ENCODE measurements at places on chromosomes 3 and 15.

GRCh38 chr3:151307131-151307530 lies 9.5 kb downstream of the GPR87 start:
- no peak for DNase-seq

DNA sequence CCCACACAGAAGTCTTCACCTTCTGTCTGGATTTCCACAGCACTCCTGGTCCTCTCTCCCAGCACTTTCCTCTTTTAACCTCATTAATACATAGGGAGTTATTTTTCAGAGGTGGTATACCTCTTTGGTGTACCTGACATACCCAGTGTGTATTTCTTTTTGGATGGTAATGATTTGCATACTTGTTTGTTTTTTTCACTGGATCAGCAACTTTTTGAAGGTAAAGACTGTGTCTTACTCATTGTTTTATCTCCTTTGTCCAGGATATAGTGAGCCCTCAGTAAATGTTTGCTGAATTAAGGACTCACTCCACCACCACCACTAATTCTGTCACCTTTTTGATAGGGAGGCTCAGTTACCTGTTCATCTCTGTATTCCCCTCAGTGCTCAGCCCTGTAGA lies 52.1 kb downstream of the SACM1L start:
- DNase-seq, result no peak

GRCh38 chr3:29153811-29154210 lies 127.1 kb upstream of the RBMS3 start:
- no peak for DNase-seq

DNA sequence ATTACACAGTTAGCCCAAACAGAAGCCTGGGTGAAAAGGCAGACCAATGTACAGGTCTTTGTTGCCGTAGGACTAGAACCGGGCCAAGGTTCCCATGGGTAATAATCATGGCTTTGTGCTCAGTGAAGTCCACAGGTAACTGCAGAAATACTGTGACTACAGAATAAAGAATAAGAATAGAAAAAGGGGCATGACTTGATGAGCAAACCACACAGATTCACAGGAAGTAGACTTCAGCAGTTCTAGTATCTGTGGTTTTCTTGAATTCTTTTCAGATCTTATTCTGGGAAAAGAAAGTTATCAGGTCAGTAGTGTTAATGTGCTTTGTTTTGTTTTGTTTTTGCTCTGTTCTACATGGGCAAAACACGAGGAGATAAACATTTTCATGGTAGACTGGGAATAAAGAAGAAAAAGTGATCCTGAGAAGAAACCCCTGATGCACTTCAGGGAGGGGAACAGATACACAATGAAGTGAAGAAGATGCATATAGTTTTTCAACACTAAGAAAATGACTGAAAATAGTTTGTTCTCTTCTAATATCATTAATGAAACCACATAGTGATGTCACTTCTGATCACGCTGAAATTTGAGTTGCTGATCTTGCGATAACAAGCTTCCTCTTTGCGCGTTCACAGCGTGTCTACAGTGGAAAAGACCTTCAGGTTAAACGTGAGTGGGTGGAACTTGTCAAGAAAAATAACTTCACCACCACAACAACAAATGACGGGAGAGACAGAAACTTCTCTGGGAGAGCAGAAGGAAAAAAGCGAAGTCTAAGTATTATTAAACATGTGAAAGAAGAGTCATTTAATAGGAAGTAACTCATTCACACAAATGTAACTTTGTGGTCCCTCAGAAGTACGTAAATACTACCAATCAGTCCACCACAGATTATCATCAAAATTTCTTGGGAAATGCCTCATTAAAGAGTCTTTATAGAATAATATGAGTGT lies 315.8 kb upstream of the SATB1 start:
- DNase-seq, result no peak

- DNase-seq, result no peak
Observed at GRCh38 chr3:37492468-37492867, 318.1 kb upstream of the LRRFIP2 start.

DNA sequence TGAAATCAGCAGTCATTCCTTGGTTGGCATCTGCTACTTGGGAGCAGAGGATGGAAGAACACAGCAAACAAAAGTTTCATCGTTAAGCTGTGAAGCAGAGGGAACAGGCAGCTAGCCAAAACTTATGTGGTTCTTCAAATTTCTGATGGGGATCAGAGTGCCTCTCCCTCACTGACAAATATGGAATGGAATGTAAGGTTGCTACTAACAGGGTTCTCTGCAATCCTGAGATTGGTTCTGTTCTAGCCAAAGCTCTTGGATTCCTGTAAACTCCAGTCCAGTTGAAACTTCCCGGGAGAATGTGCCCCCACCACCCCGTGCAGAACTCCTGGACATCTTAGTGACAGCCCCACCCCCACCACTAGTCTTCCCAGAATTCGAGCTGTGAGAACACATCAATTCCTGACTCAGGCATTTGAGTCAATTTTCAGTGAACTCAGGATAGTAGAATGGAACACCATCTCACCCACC lies 55.9 kb upstream of the PHLDB2 start:
- DNase-seq, result peak; percentile 61

DNA sequence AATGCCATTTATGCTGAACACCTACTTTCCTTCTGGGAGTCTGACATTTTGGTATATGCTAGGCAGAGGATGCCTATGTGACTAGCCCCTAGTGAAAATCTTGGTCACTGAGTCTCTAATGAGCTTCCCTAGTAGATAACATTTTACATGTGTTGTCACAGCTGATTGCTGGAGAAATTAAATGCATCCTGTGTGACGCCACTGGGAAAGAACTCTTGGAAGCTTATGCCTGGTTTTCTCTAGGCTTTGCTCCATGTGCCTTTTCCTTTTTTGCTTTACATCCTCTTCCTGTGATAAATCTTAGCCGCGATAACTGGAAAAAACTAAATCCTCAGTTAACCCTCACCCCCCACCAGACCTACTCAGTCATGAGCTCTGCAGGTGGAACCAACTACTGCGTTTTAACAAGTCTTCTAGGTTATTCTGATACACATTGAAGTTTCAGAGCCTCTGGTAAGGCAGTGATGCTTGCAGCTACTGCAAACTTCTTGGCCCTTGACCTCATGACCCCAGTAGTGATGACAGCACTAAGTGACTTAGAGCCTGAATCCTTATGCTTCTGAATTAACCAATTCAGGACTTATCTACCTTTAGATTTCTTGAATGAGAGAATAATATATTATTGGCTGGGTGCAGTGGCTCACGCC lies 292.4 kb upstream of the SOX14 start:
- DNase-seq, result no peak

DNA sequence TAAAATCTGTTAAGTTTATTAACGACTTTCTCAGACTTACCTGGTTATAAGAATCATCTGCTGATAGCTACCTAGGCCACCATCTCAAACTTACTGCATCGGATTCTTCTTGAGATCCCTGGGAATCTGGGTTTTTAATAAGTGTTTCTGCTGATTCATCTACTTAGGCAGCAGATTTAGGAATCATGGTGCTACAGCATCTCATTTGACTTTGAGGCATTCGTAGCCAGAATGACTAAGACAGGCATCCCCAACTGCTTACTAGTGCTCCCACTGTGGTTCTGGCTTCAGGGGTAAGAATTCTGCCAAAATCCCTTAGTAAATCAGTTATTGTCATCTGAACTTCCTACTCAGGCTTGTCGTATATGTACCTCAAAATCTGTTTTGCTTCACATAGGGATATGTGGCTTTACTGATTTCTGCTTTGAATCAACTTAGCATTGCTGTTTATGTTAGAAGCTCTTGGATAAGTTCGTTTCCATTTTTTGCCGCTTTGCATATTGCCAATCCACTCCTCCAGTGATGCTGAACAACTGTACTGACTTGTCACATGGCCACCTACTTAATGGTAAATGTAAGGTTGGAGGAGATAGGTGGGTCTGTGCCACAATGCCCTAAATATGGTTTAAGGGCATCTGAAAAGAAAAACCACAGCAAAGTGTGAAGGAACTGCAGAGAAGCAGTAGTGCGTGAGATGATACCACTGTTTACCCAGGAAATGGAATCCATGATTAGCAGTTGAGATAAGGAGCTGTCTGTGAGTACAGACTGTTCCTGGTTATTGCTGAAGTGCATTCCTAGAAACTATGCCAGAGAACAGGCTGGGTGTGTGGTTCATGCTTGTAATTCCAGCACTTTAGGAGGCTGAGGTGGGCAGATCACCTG lies 60.3 kb downstream of the MAP6D1 start:
- no peak for DNase-seq

DNA sequence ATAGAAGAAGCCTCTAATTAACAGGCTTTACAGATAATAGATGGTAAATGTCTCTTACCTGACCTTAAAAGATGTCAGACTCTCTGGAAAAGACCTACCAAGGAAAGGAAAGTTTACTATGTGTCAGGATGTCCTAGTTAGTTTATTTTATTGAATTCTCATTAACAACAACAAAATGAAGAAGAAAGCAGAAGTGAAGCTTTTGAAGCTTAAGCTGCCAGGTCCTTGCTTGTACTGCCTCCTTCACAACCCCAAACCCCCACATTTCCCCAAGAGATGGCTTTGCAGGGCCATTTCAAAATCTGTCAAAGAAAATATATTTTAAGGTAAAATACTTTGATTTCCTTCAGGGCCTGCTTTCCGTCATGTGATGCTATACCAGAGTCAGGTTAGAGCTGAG lies 798.4 kb downstream of the TUSC7 start:
- no peak for DNase-seq

- DNase-seq, result no peak
Observed at GRCh38 chr3:186810336-186810996, 4.2 kb upstream of the RFC4 start.

DNA sequence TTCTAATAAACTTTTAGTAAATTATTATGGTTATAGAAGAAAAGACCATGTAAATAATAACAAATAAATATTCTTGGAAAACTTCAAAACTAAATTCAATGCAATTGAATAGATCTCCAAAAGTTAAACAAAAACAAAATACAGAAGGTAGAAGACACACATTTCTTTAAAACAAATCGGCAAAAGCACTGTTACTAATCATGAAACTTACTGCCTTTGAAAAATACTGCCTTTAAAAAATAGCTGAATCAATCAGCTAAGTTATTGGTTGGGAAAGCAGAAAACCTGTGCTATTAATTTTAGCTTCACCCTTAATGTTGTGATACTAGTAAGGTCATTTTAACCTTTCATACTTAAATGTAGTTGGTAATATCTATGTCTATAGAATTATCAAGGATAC lies 3.0 kb downstream of the GPR15 start:
- DNase-seq, result no peak

DNA sequence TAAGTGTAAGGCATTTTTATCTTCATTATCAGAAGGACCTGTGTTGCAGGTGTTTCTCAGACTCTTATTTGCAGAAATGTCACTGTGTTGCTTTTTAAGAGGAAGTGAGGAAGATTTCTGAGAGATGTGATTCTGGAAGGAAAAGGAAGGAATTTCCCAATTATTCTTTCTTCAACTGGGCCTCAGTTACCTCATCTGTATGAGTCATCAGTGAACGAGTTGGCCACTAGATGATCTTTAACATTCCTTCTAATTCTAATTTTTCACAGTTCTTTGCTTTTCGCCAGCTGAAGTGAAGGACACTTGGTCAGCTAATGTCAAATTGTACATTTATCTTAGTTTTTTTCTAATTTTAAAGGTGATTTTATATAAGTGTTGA lies 28.9 kb downstream of the CLEC3B start:
- DNase-seq, result no peak

- no peak for DNase-seq
Observed at GRCh38 chr3:81249540-81250029, 511.9 kb downstream of the GBE1 start.

GRCh38 chr3:29590012-29590411 lies 309.1 kb downstream of the RBMS3 start:
- no peak for DNase-seq

- no peak for DNase-seq
Observed at GRCh38 chr3:188635258-188636042, 481.5 kb downstream of the LPP start.

GRCh38 chr3:48650723-48651122 lies 12.0 kb downstream of the CELSR3 start:
- DNase-seq, result no peak

GRCh38 chr3:73729969-73730440 lies 105.3 kb upstream of the PDZRN3 start:
- DNase-seq, result no peak

GRCh38 chr3:94568041-94568440 lies 505.2 kb downstream of the NSUN3 start:
- no peak for DNase-seq

- DNase-seq, result no peak
Observed at GRCh38 chr3:33194303-33194702, 24.3 kb downstream of the SUSD5 start.

GRCh38 chr15:56913241-56913640 lies 5.2 kb upstream of the TCF12 start:
- no peak for DNase-seq

DNA sequence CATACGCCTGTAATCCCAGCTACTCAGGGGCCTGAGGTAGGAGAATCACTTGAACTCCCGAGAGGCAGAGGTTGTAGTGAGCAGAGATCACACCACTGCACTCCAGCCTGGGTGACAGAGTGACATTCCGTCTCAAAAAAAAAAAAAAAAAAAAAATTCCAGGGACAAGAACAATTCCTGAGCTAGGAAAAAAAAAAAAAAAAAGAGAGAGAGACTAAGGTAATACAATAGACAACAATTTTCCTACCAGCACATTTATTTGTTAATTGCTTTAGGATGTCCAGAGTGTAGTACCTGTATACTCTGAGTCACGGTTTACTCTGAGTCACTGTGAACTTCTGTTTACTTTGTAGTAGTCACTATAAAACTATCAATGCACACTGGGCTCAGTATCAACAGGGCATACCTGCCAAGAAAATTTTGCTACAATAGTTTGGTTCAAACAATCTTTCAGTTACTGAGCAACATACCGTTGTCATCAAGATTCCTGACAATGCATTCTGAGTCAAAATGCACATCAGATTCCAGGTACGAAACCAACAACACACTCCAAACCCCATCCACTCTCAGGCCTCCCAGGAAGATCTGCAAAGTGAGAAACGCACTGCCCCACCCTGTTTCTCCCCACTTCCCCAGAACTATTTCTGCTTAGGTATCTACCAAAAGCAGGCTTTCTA lies 28.3 kb downstream of the IGF2BP2 start:
- no peak for DNase-seq

DNA sequence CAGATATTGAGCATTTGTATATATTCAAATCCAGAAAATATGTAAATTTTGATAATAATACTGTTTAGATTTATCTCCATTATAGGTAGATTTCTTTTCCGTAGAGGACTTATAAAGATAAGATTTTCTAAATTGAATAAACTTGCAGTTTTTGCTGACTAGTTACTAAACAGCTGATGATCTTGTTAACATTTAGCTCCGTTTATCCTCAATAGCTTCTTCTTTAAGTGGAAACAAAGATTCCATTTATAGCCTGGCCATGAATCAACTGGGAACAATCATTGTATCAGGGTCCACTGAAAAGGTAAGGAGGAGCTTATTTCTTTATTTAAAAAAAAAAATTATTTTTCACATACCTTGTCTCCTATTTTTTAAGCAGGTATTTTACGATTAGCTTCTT lies 16.7 kb downstream of the WDR48 start:
- no peak for DNase-seq

All from smooth muscle cell of the brain vasculature (primary cell).